SK-N-DZ (cell line): ENCODE measurements at places on chromosomes 5 and 9.

DNA sequence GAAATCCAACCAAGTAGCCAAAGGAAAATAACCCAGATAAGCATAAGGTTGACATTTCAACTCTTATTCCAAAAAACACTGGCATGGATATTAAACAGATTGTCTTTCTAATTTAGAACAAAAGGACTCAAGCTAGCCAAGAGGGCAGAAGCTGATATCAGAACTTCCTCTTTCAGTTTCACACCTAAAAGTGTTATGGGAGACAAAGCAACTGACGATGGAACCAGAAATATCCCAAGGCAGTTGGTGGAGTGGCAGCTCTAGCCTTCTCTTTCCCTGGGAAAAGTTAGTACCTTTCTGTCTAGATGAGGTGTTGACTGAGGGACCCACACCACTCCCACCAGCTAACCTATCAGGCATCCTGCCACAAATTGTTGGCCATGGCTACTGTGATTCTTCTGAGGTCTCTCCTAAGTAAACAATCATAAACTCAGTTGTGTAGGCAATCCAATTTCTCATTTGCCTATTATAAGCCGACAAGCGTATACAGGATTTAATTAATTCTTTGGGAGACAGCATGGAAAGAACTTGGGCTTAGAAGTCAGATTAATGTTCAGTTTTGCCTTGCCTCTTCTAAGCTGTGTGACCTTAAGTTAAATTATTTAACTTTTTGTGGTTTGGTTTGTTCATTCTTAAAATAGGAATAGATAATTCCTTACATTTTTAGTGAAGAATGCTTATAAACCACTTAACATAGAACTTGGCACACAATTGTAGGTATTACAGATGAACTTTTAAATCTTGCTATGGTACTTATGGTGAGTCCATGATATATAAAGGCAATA is 110.9 kb upstream of the ADAMTSL1 start:
- DNase-seq: no peak

- DNase-seq: no peak
Observed at GRCh38 chr9:101848485-101848919, 110.1 kb upstream of the GRIN3A start.

- no peak for DNase-seq
Observed at GRCh38 chr5:43152946-43153345, 32.2 kb downstream of the ZNF131 start.

DNA sequence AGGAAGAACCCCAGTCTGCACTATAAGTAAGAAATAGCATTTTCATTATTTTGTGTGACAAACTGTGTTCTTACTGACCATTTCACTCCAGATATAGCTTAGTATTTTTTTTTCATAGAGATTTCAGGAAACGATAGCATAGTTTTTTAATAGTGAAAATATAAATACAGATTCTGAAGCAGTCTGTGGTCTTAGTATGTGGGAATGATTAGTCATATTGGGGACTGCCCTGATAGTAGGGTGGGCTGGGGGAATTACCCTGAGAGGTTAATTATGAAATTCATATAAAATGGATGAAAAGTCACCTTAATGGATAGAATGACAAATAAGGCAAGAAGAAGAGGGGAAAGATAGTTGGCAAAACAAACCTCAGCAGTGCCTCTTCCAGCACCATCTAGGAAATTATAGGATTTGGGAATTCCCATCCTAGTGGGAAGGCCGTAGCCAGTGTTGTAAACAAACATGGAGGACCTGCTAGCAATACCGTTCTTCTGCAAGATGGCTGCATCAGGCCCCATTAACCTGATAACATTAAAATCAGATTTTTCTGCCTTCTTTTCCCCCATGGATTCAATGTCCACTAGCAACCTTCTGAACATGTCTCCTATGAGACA is 23.7 kb upstream of the NR3C1 start:
- DNase-seq: no peak

DNA sequence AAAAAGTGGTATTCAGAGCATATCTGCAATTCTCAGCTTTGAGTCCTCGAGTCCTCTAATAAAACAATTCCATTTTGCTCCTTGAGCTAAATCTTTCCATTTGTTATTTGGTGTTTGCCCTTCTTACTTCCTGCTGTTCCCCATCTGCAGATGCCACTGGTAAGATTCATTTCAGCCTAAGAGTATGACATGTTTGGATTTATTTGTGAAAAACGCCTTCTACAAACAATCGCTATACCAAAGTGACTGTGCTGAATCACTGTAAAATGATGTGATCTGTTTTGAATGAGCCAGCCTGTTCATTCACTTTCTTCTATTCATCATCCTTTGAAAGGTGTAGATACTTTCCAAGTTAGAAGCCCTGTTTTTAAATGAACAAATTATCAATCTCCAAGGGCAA is 27.7 kb downstream of the KCTD16 start:
- DNase-seq: no peak

DNA sequence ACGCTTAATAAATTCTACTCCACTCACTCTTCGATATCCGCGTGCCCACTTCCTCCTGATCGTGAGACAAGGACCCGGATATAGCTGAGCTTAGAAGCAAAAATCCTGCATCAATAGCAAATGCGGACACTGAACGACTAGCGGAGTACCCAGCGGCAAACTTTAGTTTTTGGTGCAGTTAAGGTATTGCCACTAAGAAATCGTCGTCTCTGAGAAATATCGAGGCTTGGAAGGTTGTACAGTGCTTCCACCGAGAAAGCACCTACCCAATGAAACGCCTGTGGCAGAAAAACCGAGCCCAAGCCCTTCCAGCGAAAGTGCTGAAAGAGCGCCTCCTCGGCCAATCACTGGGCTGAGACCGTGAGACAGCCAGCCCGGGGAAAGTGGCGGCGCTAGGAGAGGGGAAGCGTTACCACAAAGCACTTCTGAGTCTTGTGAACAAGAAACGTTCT is 32.2 kb downstream of the ANXA2R start:
- peak; percentile 74 for DNase-seq

- peak; percentile 99 for DNase-seq
Observed at GRCh38 chr5:107672211-107673038, 1.7 kb upstream of the EFNA5 start.

GRCh38 chr9:128343855-128344254 is 3.5 kb downstream of the SLC27A4 start:
- DNase-seq: no peak

DNA sequence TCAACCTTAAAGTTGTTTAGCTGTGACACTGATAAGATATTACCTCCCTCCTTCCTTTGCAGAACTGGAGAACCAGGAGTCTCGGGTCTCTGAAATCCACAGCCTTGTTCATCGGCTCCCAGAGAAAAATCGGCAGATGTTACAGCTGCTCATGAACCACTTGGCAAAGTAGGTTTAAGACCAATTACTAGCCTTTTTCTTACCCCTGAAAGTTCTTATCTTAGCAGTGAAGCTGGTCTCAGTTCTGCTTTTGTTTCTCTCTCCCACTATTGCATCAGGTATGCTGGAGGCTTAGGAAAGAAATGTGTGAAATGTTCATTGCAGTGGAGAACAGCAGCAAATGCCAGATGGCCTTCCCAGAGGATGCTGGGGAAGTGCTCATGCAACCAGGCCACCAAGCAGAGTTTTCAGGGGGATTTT is 287.4 kb downstream of the ARHGAP26 start:
- DNase-seq: no peak

GRCh38 chr9:136411378-136411777 is 920 bp downstream of the PMPCA start:
- no peak for DNase-seq

DNA sequence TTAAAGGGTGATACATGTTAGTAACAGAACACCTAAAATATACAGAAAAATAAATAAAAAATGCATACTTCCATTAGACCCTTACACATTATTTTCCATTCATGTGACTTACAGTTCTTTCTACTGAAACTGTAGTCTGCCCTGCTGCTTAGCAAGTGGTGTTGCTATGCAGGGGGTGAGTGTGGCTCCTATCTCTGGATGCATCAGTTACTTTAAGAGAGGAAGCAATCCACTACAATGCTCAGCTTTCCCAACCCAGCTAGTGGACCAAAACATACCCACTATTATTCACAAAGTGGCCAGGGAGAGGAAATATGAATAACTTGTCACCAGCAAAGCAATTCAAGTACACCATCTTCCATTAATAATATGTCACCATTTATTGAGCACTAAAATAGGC is 121.8 kb downstream of the DOCK2 start:
- no peak for DNase-seq

DNA sequence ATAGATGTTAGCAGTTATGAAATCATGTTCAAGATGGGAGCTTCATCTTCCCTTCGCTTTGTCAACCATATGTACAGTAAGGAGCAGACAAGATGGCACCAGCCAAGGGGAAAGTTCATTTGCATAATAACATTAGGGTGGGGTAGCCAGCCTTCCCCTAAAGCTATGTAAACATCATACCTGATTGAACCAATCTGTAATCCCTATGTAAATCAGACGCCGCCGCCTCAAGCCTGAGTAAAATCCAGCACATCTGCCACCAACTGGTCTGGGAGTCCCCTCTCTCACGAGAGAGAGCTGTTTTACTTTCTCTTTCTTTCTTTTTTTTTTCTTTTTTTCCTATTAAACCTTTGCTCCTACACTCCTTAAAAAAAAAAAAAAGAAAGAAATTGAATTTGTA is 30.8 kb upstream of the REEP2 start:
- peak; percentile 68 for DNase-seq

DNA sequence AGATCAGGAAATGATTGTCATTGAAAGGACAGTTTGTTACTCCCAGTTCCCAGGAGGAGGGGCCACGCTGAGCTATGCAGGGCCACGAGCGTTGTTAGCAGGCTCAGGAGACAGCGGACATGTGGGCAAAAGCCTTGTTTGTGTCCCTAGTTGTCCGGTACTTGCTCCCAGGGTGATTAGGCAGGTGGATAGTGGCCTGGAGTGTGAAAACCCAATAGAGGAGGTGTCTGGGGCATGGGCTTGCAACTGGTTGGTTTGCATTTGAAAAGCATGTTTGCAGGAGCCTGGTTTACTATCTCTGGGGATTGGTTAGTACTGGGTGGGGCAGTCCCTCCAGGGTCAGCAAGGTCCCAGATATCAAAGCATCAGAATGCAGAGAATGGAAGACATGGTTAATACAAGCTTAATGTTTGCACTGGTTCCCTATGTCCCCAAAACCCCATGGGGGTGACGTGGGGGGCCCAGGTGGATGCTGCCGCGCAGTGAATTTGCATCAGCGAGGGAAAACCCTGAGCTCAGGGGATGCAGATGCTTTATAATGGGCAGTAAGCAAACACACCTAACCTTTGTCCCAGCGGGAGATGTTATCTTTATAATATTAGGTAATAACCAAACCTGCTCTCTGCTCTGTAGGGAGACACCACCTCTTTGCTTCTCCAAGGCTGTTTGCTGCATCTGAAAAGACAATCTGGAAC is 39.7 kb downstream of the ROPN1L start:
- DNase-seq: no peak

GRCh38 chr9:128409978-128410377 is 10.7 kb upstream of the CERCAM start:
- no peak for DNase-seq

GRCh38 chr9:34957492-34958410 is at the start of gene PHF24:
PHF24 (plus strand) TSS chr9:34958285; CDS start chr9:34971299, 13,014 bp downstream.
- no peak for DNase-seq

DNA sequence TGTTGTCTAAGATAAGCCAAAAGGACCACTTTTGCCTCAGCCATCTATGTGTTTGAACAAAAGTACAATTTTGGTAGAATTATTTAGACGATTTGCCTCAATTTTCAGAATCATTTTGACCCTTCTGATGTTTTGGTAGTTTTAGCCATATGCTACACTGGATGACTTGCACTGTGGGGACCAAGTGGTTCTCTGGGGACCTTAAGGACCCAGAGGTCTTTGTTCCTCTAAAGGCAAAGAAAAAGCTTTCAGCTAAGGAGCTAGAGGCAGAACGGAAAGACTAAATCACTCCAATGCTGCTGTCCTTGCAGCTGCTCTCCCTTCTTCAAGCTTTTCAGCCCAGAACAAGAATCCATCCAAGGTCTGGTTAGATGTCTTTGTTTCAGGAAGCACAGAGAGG is 51.0 kb upstream of the APC start:
- DNase-seq: no peak

DNA sequence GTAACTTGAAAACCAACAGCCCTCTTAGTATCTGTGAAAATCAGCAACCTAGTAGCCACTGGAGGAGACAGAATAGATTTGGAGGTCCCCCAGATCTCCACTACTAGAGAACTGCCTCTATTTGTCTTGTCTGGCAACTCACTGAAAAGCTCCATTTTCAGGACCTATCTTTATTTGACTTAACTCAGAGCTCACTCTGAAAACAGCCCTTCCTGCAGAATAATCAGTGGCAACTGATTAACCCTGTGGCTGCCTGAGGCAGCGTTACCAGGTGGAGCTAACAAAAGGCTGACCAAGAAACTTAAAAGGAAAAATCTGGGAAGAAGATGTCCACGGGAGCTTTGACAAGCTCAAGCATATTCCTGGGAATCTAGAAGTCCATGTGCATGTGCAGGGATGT is 10.5 kb upstream of the IL13 start:
- no peak for DNase-seq

GRCh38 chr5:72622170-72622760 is 115.1 kb upstream of the ZNF366 start:
- no peak for DNase-seq

DNA sequence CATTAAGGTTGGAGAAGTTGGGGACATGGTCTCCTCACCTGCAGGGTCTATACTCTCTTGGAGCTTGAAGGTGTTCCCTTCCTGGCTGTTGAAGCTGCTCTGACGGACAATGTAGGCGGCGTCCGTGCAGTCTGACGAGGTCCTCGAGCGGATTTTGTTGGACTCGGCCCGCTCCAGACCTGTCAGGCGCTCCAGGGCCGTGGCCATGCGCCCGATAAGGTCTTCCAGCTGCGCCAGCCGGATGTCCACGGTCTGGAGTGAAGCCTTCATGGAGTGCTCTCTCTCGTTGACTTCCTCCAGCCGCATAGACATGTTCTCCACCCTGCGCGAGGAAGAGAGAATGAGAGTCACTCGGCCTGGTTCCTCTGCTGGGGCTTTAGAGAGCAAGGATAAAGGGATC is 122.6 kb upstream of the KLF9 start:
- no peak for DNase-seq
